GM12891 (cell line): ENCODE measurements at places on chromosomes 5 and 9.

DNA sequence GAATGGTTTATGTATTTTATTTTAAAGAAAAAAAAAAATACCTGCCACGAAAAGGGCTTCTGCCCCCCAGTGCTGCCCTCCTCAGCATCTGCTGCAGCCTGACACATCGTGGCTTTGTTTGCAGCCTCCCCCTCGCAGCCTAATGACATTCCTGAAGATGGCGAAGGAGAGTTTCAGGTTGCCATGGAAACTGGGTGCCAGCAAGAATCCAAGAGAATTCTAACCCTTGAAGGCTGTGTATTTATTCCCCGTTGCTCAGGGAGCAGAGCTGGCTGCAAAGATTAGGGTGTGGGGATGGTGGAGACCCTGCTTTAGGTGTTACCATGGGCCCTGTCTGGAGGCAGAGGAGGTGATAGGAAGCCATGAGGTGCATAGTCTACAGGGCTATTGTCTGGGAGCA lies 126.6 kb downstream of the NSG2 start:
- DNase-seq = no peak

DNA sequence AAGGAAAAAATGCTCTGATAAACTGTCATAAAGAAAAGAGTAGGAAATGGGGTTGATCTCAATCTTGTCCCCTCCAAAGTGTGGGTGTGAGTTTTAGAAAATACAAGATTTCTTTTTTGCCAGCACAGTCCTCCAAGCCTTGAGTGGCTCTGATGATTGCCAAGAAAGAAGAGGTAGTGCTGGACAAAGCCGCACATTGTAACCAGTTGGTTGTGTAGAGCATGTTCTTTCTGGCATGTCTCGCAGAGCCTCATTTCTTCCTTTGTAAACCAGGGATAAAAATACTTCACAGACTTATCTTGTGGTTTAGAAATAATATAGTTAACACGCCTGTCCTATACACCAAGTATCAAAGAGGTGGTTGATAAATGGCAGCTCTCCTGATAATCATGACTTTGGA lies 30.4 kb downstream of the PRLR start:
- DNase-seq = no peak

DNA sequence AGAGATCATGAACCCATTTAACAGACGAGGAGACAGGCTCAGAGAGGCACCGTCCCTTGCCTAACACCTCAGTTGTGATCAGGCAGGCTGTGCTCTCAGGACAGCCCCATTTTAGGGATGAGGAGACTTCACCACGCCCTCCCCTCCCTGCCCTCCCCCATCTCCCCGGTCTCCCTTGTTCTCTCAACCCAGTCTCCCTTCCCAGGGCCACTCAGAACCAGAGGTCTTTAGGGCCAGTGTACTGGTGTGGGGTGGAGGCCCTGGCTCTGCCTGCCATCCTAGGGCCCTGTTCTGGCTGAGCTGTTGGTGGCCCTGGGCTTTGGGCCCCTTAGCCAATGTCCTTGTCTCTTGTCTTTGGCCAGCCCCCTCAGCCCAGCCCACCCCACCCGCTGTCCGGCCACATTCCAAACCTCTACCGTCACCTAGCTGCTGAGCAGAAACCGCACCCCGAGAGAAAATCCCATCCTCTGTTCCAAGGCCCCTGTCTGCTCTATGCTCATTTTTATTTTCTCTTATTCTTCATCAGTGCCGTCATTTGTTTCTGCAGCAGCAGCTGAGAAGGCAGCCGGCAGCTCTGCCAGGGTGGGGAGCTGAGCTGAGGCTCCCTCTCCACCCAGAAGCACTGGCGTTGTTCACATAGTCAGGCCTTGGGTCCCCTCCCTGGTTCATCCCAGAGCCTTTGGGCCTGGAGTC lies 33.9 kb downstream of the OLFML2A start:
- no peak for DNase-seq

DNA sequence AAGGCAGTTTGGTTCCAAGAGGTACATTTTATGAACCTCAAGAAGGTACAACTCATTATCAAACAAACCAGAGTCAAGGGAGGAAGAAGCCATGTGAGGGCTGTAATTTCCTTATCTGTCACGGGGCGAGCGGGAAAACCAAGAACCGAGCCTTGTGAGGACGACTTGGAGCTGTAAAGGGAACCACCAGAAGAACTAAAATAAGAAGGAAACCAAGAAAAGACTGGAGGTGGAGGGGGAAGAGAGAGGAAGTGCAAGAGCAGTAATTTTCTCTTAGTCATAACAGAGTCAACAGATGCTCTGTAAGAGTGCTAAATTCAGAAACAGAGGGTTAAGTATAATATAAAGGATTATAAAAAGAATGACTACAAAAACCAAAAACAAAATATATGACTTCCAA lies 127.1 kb downstream of the DIRAS2 start:
- no peak for DNase-seq

DNA sequence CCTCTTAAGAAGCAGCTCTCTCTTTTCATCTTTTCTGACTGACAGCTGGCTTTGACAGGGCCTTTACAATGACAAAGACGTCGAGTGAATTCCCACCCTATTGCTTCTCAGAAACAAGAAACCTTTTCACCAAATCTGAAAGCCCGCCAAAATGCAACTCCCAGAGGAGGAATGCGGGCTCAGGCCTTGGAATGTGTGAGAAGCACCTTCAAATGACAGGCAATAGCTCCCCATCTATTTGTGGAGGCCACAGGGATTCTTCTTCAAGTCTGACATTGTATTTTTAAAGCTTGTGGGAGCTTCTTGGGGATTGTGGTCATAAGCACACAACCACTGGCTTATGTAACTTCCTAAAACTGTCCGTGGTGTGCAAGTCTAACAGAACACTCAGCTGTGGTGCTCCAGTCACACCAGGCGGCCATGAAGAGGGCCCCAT lies 72.7 kb downstream of the DPYSL3 start:
- DNase-seq = no peak

DNA sequence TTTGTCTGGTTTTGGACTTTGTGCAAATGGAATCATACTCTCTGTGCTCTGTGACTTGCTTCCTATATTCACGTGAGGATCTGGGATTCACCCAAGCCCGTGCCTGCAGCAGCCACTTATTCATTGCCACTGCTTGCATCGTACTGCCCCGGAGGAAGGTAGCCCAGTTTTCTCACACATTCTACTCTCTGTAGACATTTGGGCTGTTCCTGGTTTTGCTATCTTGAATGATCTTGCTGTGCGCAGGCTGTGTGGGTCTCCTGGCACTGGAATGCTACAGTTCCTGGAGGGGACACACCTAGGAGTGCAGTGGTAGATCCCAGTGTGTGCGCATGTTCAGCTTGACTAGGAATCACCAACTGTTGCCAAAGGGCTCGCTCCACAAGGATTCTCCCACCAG lies 99.2 kb upstream of the BOD1 start:
- no peak for DNase-seq

GRCh38 chr5:154309371-154309745 lies 118.8 kb downstream of the GALNT10 start:
- DNase-seq = no peak

- no peak for DNase-seq
These were observed 180.5 kb downstream of the RFK start for GRCh38 chr9:76213751-76214150.

- no peak for DNase-seq
These were observed 203.1 kb upstream of the PPP1R2B start for GRCh38 chr5:156647034-156647451.

- no peak for DNase-seq
These were observed 137.1 kb downstream of the FOXD1 start for GRCh38 chr5:73311291-73312110.

GRCh38 chr5:171913987-171914273 lies 92.5 kb downstream of the FBXW11 start:
- no peak for DNase-seq

DNA sequence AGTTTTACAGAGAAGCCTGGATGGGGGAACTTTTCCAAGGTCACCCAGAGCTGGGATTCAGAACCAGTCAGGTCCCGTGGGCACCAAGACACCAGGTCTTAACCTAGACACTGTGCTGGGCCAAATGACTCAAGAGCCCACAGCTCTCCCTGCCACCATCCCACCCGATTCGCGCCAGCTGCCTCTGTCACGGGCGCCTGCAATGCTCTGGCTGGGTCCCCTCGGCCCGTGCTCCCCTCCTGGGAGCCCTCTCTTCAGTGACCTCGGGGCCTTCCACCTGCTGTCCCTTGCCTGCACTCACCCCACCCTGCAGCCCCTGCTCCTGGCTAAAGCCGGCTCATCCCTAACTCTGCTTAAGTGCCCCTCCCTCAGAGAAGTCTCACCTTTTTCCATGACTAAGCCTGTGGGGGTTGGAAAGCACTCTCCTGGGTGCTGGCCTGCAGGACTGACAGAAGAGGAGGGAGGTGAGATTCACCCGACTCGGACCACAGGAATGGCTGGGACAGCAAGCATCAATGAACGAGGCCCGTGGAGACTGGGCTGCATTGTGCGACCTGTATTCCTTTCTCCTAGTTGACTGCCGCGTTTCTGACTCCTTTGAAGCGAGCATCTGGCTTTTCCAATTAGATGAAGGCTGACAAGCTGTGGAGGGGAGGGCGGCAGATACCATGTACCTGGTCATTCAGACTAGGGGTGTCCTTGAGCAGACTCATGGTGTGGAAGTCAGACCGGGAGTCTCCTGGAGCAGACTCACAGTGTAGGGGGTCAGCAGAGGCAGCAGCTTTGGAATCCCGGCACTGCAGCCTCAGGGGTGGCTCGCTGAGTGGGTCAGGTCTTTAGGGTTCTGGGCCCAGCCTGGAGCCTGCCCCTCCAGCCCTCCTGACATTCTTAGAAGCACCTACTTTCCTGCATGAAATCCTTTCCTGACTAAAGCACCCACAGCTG lies 5.8 kb upstream of the IL4 start:
- DNase-seq = no peak

DNA sequence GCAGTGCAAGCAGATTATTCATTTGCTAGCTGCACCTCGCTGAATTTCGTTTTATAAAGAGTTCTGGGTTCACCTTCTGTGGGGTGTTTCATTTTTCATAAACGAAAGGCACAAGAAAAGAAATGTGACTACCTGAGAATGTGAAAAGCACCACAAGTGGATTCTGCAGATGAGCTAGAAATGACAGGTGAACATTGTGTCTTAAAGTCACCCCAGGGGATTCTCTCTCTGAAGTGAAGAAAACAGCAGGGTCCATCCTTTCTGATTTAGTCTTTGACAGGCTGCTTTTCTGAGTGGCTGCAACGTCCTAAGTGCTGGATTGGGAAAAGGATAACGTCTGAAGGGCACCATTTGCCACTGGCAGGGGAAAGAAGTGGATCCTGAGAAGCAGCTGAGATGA lies 469.3 kb downstream of the SPATA31D1 start:
- no peak for DNase-seq

GRCh38 chr5:169577951-169578350 lies 5.6 kb upstream of the SPDL1 start:
- no peak for DNase-seq

DNA sequence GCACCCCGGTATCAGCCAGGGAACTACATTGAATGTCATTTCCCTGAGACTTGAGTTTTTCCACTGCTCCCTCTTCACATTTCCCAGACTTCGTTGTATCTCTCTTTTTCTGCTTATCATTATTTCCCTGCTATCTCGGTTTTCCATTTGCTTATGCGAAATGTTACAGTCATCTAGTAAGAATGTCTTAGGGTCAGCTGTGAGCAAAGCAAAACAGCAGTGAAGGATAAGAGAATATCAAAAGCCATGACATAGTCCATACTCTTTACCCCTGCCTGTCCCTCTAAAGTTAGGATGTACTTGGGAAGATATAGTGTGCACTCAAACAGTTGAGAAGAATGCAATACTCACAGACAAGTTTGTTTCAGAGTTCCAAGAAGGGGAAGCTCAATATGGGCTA lies 88.7 kb downstream of the ITGA1 start:
- DNase-seq = no peak

- no peak for DNase-seq
These were observed 68.7 kb upstream of the WDR41 start for GRCh38 chr5:77560677-77561263.

GRCh38 chr9:92860867-92861266 lies 17.0 kb downstream of the ZNF484 start:
- no peak for DNase-seq

GRCh38 chr9:90970608-90971007 lies 169.0 kb downstream of the SYK start:
- no peak for DNase-seq

- no peak for DNase-seq
These were observed 41.4 kb upstream of the CPLX2 start for GRCh38 chr5:175829813-175830585.

GRCh38 chr5:33067291-33067690 lies 356.2 kb downstream of the NPR3 start:
- no peak for DNase-seq

GRCh38 chr9:34437006-34437925 lies 21.1 kb downstream of the FAM219A start:
- DNase-seq = peak; percentile 59

- no peak for DNase-seq
These were observed 25.6 kb downstream of the FAM163B start for GRCh38 chr9:133583586-133583985.

DNA sequence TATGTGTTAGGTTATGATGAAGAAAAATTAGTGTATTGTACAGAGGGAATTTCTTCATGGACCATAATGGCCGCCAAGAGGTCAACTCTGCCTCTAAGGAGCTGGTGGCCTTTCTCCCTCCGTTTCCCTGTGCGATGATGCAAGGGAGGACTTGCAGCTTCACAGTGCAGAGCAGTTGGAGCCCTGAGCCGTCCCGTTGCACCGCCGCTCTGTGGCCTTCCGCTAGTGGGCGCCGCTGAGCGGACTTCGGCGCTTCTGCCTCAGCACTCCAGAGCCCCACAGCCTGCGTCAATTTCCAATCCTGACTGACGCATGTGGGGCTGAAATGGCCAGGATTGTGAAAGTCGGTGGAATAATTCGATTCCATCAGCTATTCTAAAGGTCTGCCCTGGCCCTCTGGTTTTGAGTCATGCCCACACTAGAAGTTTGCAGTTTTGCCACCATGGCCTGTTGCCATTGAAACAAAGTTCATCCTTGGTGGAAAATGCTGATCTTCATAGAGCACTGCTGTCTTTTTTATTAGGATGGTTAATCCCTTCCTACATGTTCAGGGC lies 22.7 kb upstream of the LECT2 start:
- DNase-seq = peak; percentile 22

DNA sequence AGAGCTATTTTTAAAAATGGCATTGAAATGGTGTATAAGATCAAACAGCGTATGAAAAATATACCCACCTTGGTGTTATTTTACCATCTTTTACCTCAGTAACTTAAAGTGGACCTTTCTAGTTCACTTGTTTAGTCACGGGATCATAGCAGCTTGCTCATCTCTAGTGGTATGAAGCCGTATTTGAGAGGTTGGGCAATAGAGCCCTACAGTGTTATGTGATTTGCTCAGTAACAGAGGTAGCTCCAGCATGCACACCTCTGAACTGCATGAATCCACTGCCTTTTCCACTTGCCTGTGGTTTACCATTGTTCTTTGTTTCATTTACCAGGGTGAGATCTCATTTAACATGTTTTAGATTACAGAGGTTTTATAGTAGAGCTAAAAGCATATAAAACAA lies 134.4 kb downstream of the ATG10 start:
- no peak for DNase-seq

GRCh38 chr5:1500411-1501091 lies 23.2 kb downstream of the LPCAT1 start:
- DNase-seq = no peak
